ENCODE measurements at places on chromosomes 4 and X. TPM values are rescaled to one million over a fixed set of nuclear protein-coding genes. Genes with fewer than 3 reads are reported as not detected.

The GYPA gene
- not detected for total RNA-seq

The GJB1 gene
- total RNA-seq = 0.09 TPM

The SEPTIN6 gene
- total RNA-seq = 10.8 TPM

The ZNF141 gene
- total RNA-seq = 2.7 TPM

The SPATA18 gene
- total RNA-seq = 4.5 TPM

The MMAA gene
- total RNA-seq = 1.6 TPM

The CXCL1 gene
- 6.2 TPM for total RNA-seq

The CXorf49 gene
- total RNA-seq = not detected

The GLA gene
- 160 TPM for total RNA-seq

The TEC gene
- 1.9 TPM for total RNA-seq

The ACOT9 gene
- total RNA-seq = 93.2 TPM

The TBC1D8B gene
- total RNA-seq = 1.3 TPM

The CDK16 gene
- total RNA-seq = 106 TPM

The C1QTNF7 gene
- not detected for total RNA-seq

The PARM1 gene
- total RNA-seq = 0.51 TPM

The GPM6B gene
- 0.32 TPM for total RNA-seq

The PRSS12 gene
- total RNA-seq = 0.31 TPM

Data from A549 treated with AZD2906 at 1 μM for 4 hours (cell line).